C1 segment of cervical spinal cord (tissue), 14 donors: ENCODE measurements at places on chromosomes 2 and 18.

GRCh38 chr2:96530474-96531357 is 5.8 kb upstream of the ARID5A start:
- no peak for DNase-seq

- no peak for DNase-seq
Observed at GRCh38 chr2:74024216-74024615, 39.5 kb downstream of the TET3 start.

DNA sequence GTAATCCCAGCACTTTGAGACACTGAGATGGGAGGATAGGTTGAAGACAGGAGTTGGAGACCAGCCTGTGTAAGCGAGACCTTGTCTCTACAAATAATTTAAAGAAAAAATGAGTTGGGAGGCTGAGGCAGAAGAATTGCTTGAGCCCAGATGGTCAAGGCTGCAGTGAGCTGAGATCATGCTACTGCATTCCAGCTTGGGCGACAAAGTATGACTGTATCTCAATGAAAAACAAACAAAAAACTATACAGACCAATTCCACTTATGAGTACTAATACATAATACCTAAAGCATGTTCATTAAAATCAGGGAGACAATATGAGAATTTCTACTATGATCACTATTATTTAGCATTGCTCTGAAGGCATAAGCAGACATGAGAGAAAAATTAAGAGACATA is 12.6 kb downstream of the RNF149 start:
- DNase-seq = no peak

DNA sequence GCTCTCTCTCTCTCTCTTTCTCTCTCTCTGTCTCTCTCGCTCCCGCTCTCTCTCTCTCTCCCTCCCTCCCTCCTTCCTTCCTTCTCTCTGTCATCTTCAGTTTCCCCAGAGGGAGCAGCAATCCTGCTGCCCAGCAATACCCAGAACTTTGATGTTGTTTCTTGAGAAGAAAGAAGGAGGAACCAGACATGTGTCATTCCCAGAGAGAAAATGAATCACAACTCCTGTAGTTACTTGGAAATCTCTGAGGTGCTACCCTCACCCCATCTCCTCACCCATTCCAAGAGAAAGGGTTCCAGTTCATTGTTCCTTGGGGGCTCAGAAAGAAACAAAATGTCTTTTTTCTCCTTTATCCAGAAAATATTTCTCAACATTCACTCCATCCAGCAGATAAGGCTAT is 449.1 kb downstream of the TNS1 start:
- DNase-seq = no peak

DNA sequence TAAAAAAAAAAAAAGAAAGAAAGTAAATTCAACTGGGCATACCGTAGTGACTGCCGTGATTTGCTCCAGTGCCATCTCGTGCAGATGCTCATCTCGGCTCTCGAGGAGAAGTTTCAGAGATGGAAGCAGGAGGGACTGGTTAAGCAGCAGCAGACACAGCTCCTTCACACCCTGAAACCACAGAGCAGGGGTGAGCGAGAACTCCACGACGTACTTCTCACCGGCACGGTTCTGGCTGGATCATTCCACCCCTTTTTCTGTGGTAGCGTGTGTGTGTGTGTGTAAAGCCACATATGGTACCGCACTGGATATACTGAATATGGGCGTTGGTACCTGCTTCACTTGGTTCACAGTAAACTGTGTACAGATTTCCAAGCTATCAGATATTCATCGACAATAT is 382.2 kb downstream of the NBAS start:
- DNase-seq = no peak

DNA sequence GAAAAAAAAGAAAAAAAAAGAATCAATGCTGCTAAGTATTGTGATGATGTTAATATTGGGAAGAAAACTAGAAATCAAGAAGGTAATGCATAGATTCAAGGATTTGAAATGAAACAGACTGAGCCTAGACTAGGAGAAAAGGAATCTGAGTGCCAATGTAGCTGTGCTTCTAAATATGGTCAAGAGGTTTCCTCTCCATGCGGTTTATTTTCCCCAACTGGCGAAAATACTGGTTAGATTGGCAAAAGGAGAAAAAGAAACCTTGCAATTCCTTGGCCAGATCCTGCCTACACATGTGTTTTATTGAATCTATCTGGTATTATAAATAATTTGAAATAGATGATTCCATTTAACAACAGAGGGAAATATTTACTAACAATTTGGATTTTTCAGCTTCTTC is 5.7 kb downstream of the SCN3A start:
- no peak for DNase-seq

- DNase-seq = no peak
Observed at GRCh38 chr2:122531290-122532071, 776.0 kb downstream of the TSN start.

- DNase-seq = no peak
Observed at GRCh38 chr18:41456831-41457230, 498.2 kb upstream of the PIK3C3 start.

DNA sequence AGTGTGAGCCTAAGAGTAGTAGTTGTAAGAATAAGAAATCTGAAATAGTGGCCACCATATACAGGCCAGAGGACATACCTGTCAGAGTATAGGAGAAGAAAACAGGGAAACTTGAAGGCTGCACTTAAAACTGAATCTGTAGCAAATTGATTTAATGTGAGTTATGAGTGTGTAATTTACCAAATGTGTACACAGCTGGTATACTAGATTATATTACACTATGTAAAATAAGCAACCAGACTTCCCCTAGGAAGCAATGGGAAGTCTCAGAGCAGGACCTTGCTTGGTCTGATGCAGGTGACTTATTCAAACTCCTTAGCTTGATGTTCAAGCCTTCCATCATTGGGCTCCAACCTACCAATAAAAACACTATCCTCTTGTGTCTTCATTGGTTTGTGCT is 17.3 kb upstream of the EPC2 start:
- no peak for DNase-seq

GRCh38 chr18:14104906-14105748 is 27.1 kb downstream of the ZNF519 start:
- DNase-seq = no peak

DNA sequence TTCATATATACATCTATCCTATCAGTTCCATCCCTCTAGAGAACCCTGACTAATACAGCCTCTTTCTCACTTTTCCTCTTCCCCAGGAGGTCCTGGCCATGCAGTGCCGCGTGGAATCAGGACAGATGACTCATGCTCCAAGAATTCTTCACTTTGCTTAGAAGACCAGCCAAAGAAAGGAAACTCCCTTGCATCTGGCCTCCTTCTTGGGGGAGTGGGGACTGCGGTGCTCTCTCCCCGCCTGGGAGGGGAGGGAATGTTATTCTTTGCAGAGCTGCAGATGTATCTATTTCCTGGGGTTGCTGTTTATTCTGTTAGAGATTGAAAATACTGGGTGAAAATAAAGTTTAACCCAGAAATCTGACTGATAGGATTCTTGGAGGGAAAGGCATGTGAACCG is 111.5 kb upstream of the SH3BP4 start:
- DNase-seq = no peak

GRCh38 chr2:12048550-12048949 is 302.1 kb downstream of the LPIN1 start:
- DNase-seq = no peak

DNA sequence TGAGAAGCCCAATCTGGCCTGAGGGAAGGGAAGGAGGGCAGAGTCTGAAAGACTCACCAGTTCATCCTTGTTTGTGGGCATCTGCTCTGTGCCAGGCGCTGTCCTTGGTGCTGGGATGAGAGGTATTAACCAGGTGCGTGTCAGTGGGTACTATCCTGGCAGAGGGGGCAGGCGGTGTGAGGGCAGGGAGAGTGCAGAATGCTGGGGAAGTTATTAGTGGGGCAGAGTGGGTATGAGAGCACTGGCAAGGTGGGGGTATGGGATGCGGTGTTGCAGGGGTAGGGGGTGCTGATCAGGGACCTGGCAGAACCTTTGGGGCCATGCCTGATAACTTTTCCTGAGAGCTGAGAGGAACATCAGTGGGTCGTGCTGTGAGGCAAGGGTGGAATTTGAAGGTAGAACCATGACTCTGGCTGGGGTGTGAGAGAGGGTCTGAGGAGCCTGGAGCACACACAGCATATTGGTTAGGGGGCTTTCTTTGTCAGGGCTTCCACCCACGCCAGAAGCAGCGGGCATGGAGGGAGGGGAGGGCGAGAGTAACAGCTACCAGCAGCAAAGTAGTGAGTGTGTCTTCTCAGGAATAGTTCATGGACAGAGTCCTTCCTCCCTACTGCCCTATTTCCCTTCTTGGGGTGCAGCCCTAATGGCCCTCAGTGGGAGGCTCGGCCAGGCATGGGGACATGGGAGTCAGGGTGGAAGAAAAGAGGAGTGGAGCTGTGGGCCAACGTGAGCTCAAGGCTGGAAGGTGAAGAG is 290.7 kb downstream of the CYP26B1 start:
- DNase-seq = no peak

- DNase-seq = no peak
Observed at GRCh38 chr18:30819619-30820018, 222.9 kb downstream of the DSC3 start.

DNA sequence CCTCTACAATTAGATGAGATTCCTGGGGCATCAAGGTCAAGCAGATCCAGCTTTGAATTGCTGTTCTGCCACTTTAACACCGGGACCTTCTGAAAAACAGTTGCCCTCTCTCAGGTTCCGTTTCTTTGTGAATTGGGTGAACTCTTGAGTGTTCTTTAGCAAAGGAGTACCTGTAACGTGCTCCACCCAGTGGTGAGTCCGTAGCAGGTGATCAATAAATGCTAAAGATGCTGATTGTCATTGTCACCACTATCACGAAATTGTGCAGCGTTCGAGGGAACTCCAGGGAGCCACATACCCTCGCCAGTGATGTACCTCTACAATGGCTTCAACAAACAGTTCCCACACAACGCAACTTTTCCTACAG is 81.9 kb downstream of the TCF7L1 start:
- DNase-seq = no peak
